Fibroblast of mammary gland (primary cell): ENCODE measurements at places on chromosomes 7 and 10.
A peak's percentile ranks its signal among the peaks of the same experiment; 100 is the strongest.

DNA sequence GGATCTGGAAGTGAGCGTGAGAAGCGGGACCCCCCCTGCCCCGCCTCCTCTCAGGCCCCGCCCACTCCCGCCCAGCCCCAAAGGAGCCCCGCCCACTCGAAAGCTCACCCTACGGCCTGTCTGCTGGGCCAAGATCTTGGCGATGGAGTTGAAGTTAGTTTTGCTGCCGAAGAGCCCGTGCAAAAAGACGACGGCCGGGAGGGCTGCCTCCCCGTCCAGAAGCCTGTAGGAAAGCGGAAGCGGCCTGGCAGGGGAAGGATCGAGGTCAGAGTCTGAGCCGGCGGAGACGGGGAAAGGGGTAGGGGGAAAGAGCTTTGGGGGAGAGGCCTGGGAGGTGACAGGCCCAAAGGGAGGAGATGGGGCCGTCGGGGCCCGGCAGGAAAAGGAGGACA, 386 bp downstream of the ABHD11 start:
- peak; percentile 35 for DNase-seq

GRCh38 chr10:61000769-61001730, 57.1 kb upstream of the RHOBTB1 start:
- peak; percentile 10 for DNase-seq

- DNase-seq, result no peak
Measured at GRCh38 chr7:151851145-151851751, 25.7 kb downstream of the PRKAG2 start.

GRCh38 chr7:158027646-158028045, 560.0 kb downstream of the PTPRN2 start:
- no peak for DNase-seq

GRCh38 chr7:138816650-138817049, 18.7 kb upstream of the ATP6V0A4 start:
- DNase-seq, result no peak

DNA sequence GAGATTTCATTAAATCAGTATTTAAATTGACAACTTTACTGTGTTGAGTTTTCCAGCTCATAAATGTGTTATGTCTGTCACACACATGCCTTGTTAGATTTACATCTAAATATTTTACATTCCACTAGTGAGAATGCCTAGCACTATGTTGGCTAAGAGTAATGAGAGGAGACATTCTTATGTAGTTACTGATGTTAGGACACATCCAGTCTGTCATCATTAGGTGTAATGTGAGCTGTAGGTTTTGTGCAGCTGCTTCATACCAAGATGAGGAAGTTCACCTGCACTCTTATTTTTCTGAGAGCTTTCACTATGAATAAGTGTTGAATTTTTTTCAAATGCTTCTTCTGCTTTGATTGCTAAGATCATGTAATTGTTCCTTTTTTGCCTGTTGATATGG, 218.0 kb upstream of the IGFBP3 start:
- peak; percentile 40 for DNase-seq

- DNase-seq, result no peak
Measured at GRCh38 chr10:63692220-63692896, 171.2 kb downstream of the REEP3 start.

DNA sequence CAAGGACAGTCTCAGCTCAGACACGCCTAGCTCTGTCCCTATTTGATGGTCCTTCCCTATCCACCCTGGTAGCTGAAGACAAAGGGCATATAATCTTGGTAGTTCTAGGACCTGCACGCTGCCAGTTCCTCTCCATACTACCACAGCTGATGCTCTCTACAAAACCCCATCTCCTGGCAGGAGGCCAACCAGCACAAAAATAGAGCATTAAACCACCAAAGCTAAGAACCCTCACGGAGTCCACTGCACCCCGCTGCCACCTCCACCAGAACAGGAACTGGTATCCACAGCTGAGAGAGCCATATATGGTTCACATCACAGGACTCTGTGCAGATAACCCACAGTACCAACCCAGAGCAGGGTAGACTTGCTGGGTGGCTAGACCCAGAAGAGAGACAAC, 299.4 kb downstream of the LRRTM3 start:
- DNase-seq, result no peak

GRCh38 chr7:156703773-156704482, 63.4 kb downstream of the RNF32 start:
- no peak for DNase-seq

GRCh38 chr10:75150656-75151055, 39.2 kb downstream of the SAMD8 start:
- no peak for DNase-seq

- peak; percentile 62 for DNase-seq
Measured at GRCh38 chr7:42262964-42263363, 26.0 kb upstream of the GLI3 start.

GRCh38 chr10:43040482-43041256, 36.2 kb upstream of the RET start:
- no peak for DNase-seq

- peak; percentile 63 for DNase-seq
Measured at GRCh38 chr7:107715531-107715930, 28.4 kb upstream of the CBLL1 start.

DNA sequence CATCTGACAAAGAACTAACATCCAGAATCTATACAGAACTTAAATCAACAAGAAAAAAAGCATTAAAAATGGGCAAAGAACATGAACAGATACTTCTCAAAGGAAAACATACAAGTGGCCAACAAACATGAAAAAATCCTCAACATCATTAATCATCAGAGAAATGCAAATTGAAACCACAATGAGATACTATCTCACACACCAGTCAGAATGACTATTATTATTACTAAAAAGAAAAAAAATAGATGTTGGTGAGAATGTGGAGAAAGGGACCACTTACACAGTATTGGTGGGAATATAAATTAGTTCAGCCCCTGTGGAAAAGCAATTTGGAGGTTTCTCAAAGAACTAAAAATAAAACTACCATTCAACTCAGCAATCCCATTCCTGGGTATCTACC, 89.1 kb upstream of the ADO start:
- no peak for DNase-seq

DNA sequence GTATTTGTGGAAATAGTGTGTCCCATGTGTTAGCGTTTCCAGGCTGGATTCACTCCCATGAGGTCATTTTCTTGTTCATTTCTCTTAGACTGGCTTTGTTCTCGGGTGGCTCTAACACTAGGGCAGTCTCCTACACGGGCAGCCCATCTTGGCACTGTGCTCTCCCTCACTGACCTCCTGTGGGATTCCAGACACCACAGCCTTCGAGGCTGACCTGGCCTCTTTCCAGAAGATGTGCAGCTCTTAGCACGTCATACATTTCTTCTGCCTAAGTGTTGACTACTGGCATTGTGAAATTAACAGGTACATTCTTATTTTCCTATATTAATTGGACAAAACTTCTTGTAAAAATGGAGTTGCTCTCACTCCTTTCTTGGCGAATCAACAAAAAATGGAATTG, 72.8 kb downstream of the INSYN2A start:
- DNase-seq, result peak; percentile 17

- DNase-seq, result peak; percentile 85
Measured at GRCh38 chr7:105268056-105268455, 120.7 kb downstream of the SRPK2 start.

GRCh38 chr10:29895456-29895855, 163.9 kb downstream of the JCAD start:
- peak; percentile 93 for DNase-seq

- DNase-seq, result no peak
Measured at GRCh38 chr10:131843089-131843595, 57.7 kb upstream of the PPP2R2D start.

DNA sequence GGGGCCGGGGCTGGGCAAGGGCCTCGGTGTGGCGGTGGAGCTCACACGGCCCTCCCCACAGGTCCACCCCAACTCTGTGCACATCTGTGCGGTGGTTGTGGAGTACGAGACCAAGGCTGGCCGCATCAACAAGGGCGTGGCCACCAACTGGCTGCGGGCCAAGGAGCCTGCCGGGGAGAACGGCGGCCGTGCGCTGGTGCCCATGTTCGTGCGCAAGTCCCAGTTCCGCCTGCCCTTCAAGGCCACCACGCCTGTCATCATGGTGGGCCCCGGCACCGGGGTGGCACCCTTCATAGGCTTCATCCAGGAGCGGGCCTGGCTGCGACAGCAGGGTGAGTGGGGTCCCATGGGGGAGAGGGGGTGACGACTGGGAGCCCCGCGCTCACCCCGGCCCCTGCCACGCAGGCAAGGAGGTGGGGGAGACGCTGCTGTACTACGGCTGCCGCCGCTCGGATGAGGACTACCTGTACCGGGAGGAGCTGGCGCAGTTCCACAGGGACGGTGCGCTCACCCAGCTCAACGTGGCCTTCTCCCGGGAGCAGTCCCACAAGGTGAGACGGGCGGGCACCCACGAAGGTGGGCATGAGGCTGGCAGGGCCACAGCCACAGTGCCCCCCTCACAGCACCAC, 8.8 kb downstream of the TMEM120A start:
- DNase-seq, result peak; percentile 31
